ENCODE measurements at places on chromosomes 13 and 19.

- DNase-seq: no peak
Measured at GRCh38 chr13:47794963-47795362, 206.1 kb downstream of the SUCLA2 start.

GRCh38 chr13:49437705-49438104, 6.2 kb downstream of the CAB39L start:
- DNase-seq: no peak

DNA sequence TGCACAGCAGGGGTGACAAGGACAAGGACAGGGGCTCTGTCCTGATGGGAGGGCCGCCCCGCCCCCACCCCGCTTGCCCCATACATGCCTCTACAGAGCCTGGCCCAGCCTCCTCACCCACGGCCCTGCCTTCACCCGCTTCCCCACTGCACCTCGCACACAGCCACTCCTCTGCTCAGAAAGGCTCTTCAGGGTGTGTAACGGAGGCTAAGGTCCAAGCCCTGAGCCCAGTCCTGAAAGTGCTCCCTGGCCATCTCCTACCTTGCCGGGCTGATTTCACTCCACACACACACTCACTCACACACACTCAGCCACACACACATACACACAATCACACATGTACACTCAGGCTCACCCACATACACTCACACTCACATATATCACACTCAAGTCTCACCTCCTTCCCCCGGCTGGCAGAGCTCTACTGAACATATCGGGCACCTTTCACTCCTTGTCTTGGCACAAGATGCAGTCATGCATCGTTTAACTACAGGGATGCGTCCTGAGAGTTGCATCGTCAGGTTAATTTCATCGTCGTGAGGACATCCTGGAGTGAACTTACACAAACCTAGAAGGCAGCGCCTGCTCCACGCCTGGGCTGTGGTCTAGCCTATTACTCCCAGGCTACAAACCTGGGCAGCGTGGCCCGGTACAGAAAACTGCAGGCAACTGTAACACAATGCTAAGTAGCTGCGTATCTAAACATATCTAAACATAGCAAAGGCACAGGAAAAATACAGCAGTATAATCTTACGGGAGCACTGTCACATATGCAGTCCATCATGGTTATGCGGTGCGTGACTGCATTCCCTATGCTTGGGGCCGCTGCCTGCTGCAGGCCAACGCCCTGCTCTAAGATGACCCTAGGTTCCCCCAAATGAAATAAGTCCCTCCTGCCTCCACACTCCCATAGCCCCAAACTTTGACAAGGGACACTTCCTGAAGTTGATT, 13.1 kb downstream of the EPS15L1 start:
- no peak for DNase-seq

DNA sequence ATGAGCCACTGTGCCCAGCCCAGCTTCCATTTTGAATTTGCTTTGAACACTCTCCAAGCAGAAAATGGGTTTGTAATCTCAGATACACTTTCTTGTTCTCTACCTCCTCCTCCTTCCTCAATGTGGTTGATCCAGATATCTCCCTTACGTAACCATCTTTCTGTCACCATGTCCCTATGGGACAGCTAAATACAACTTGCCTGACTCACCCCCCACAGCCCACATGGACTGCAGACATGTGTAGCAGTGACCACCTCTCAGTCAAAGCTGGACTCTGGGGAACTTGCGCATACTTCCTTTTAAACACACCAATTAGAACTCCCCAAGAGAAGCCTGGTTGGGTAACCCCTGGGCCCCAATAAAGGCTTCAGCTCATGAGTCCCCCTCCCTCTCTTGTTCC, 10.8 kb upstream of the ZNF799 start:
- DNase-seq: no peak

DNA sequence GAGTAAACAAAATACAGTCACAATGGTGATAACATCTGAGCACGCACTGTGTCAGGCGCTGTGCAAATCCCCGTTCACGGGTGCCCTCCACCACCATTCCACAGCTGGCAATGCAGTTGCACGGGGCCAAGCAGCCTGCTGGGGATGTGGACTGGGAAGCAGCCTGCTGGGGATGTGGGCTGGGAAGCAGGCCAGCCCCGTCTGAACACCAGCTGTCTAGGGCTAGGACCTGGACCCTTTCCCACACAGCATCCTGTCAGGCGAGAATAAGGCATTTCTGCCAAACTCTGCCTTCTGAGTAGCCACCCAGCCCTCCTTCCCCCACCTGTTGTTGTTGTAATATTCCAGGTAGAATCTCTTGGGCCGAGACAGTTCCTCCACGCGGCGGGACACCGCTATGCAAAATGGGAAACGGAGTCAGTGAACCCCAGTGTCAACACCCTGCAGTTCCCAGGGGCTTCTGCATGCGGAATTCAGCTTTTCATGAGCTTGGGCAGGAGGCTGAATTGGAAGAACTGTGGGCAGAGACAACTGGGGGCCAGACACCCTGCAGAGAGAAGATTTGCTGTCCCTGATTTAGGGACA, 27.8 kb upstream of the MIER2 start:
- DNase-seq: peak; percentile 8

DNA sequence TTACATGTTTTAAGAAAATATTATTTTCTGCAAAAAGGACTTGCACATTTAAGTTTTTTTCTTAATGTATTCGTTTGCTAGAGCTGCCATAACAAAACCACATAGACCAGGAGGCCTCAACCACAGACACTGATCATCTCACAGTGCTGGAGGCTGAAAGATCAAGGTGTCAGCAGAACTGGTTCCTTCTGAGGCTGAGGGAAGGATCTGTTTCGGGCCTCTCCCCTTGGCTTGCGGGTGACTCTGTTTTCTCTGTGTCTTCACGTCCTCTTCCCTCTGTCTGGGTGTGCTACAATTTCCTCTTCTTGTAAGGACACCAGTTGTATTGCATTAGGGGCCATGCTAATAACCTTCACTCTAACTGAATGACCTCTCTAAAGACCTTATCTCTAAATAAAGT, 364.2 kb downstream of the IRS2 start:
- no peak for DNase-seq

DNA sequence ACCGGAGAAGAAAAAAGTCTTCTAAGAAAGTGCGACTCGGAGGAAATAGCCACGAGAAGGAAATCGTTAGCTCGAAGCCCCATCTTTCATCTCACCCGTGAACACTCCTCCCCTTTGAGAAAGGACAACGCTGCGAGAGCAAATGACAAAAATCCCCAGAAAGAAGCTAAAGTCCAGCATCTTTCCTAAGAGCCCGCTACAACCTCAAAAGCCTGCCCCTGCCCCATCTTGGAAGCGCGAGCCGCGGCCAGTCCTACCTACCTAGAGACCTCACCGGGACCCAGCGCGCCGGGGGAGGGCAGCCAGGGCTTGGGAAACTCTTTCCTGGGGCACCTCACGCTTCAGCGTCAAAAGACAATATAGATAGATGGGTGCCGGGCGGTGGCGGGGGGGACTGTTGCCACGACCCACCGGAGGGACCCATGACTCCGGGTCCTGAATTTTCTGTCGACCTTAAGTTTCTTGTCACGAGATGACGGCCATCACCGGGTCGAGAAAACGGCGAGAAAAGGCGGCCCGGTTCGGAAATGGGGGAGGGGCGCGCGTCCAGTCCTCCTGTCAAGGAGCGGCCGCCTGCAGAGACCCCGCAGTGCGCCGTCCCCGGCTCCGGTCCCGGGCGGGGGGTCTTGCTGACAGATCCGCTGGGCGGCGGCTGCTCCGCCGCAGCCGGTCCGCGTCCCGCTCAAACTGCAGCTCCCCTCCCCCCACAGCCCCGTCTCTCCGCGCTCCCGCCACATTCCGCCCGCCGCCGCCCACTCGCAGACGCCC, 65.9 kb downstream of the KCNRG start:
- DNase-seq: no peak

- DNase-seq: no peak
Measured at GRCh38 chr13:112078879-112079531, 12.1 kb downstream of the SOX1 start.

DNA sequence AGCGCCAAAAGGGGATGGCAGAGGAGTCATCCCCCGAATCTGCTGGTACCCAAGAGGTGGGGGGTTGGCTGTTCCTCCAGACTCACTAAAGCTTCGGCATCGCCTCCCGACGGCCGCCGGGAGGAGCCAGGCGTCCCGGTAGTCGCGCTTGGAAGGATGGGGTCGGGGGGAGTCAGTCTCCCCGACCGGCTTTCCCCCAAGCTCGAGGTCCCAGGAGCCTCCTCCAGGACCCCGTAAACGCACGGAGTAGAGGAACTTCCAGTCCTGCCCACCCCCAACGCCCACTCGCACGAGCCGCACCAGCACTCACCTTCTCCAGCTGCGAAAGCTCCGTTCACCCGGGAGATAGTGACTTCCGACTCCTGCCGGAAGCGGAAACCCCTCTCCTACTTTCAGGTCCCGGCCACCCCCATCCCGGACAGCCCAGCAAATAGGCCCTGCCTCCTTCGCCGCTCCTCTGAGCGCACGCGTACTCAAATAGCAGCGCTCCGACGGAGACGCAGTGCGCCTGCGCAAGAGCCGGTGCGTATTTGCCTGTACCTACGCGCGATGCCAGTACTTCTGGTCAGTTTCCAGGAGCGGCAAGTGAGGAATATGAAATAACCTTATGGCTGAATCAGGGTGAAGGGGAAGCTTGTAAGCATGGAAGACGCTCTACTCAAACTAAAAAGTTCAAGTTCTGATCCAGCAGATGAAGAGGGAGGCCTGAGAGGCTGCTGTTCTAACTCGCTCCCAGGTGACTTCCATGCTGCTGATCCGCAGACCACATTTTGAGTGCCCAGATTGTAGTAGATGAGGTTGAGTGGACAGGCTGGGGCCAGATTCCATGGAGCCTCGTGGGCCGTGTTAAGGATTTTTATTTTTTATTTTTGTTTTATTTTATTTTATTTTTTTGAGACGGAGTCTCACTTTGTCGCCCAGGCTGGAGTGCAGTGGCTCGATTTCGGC, at the start of gene ELOF1:
Gene ELOF1, minus strand, starts transcription at position 350 of the 948 bp plus-strand sequence. CDS start 4,883 bp downstream, outside the sequence.
- DNase-seq: peak; percentile 92

DNA sequence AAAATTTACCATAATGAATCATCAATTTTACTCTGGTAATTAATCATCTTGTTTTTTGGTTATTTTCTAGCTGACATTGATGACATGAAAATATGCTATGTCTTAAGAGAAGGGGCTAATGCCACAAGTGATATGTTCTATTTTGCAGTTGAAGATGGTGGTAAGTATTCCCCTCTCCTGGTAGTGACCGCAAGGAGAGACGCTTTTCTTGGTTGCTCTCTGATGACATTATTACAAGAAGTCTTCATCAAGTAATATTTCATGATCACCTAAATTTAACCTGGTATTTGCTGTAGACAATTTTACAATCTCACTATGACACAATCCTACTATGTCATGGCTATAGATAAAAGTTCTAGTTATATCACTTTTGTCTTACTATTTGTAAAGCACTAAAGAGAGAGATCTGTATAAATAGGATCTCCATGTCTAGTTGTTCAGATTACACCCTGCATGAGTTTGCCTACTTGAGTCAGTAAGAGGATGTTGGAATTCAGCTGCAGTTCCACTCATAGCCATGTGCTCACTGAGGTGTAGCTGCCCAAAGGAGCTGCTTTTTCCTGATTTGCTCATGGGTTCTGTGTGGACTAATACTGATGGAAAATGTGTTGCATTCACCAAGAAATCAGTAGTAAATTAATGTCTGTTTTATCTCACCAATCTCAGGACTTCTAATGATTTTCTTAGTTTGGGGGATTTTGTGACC, 10.9 kb downstream of the FREM2 start:
- DNase-seq: no peak

Data from non-pigmented ciliary epithelial cell (primary cell).